NCI-H524 treated with DMSO at 0.1 percent for 48 hours (cell line): ENCODE measurements at places on chromosomes 13 and 19.

DNA sequence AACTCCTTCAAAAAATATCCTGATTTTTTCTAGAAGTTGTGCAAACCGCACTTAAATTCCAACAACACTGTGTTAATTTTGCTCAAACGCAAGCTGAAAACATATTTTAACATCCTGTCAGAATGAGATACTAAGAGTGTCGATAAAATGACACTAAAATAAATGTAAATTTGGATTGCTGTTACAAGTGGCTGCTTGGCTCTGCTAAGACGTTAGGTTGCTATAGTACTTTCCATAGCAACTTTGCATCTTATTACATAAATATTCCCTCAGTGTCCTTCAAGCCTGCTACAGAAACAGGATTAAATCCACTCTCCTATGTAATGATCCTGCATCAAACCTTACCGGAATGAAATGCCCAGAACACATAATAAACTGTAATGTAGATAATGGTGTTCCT, 292.1 kb downstream of the DNAJC15 start:
- no peak for DNase-seq

- DNase-seq: no peak
These were observed 575 bp downstream of the CARM1 start for GRCh38 chr19:10871711-10872545.

DNA sequence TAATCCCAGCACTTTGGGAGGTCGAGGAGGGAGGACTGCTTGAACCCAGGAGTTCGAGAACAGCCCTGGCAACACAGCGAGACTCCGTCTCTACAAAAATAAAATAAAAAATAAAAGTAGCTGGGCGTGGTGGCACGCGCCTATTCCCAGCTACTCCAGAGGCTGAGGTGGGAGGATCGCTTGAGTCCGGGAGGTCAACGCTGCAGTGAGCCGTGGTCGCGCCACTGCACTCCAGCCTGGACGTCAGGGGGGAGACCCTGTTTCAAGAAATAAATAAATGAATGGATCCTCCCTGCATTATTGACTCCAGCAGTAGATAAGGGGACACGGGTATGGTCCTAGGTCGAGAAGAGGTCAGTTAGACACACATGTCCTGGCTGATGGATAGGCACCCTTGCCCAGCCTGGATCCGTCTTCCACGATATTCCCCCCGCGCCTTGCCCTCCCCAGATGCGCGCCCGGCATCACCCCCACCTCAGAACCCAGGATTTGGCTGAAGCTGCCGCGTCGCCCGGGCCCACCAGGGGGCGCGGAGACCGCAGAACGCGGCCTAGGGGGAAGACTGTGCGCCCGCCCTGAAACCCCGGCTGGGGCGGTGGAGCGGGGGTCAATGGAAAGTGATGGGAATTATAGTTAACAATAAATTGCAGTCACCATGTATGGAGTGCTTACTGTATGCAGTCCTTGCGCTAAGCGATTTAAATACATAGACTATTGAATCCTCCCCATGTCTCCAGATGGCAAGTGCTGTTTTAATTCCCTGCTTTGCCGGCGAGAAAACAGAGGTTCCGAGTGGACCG, 2.1 kb upstream of the HOOK2 start:
- no peak for DNase-seq

- DNase-seq: no peak
These were observed 773.8 kb downstream of the GPC5 start for GRCh38 chr13:92172191-92172590.

DNA sequence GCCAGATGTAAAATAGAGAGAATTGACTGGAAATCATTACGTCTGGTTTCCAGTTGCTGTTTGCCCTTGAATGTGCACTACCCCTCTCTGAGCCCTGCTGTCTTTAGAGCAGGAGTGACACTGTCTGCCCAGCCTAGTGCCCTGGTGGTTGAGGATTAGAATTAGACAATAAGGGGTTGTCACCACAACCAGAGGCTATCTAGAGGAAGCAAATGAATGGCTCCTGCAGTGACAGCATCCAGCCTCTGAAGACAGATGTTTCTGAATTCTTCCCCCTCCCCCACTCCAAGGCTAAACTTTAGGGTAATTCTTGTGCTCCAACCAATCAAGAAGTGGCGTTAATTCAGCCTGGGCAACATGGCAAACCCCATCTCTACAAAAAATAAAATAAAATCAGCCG, 2.0 kb downstream of the RAB8A start:
- no peak for DNase-seq

DNA sequence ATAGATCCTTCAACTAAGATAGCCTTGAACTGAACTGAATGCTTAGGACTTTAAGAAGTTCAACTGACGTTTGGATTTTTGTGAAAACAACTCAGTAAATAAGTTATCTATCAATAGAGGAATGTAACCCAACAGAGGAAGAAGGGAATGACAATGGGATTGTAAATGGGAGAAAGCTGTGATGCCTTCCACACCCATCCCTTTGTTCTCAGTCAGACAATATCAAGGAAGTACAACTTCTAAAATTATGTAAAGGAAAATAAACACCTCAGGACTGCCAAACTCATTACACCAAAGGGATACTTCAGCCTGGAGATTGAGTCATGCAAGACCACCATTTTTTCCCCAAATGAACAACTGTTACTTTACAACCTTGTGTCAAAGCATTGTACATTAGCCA, 21.1 kb downstream of the CEACAM8 start:
- DNase-seq: no peak

DNA sequence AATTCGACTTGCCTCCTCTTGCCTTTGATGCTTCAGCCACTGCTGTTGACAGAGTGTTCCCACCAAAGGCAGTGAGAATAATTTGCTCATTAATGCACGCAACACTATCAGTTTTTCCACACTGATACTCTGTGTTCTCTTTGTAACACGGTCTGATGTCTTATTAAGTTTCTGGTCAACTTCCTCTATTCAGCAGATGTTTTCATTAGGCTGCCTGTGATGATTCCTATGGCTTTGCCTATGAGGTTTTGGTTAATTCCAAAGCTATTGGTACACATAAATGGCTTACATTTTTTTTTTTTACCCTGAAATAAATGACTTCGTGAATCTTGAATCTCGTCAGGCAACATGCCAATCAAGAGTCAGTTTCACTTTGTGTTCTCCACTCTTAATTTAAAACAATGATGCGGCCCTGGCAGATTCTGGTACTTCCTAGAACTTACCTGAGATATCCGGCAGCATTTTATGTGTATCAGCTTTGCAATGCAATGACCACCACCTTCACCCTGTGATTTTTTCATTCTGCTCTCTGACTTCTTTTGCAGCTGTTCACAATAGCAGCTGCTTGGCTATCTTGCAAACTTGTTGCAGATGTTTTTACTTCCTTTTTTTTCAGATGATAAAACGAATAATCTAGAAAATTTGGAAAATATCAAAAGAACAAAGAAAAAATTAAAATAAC, 27.5 kb upstream of the KL start:
- no peak for DNase-seq

- DNase-seq: no peak
These were observed 4.1 kb downstream of the VSTM2B start for GRCh38 chr19:29529646-29530539.

- DNase-seq: peak; percentile 92
These were observed 799 bp upstream of the USPL1 start for GRCh38 chr13:30616927-30617314.

DNA sequence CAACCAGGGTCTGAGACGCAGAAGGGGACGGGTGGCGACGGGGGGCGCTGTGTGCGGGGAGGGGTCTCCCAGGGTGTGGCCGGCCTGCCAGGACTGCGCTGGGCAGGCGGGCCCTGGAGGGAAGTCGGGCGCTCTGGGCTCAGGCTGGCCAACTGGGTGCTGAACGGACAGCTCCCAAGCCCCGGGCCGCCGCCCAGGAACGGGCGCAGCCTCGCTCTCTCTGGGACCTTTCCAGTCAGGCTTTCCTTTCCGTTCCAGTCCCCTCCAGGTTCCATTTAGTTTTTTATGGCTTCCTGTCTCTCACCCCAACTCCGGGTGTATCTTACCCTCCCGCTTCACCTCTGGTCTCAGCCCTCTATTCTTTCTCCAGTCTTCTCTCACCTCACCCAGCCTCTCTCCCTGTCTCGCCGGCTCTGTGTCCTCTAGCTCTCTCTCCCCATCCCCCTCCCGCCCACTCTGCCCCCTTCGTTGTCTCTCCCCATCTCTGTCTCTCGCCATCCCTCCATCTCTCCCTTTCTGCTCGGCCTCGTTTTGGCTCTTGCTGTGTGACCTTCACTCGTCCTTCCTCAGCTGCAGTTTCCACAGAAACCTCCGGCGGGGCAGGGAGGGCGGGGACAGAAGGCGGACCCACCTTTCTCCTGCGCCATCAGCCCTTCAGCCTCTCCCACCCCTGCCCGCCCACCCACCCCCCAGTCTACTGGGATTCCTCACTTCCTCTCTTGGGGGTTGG, 3.3 kb upstream of the ATP1A3 start:
- DNase-seq: no peak

DNA sequence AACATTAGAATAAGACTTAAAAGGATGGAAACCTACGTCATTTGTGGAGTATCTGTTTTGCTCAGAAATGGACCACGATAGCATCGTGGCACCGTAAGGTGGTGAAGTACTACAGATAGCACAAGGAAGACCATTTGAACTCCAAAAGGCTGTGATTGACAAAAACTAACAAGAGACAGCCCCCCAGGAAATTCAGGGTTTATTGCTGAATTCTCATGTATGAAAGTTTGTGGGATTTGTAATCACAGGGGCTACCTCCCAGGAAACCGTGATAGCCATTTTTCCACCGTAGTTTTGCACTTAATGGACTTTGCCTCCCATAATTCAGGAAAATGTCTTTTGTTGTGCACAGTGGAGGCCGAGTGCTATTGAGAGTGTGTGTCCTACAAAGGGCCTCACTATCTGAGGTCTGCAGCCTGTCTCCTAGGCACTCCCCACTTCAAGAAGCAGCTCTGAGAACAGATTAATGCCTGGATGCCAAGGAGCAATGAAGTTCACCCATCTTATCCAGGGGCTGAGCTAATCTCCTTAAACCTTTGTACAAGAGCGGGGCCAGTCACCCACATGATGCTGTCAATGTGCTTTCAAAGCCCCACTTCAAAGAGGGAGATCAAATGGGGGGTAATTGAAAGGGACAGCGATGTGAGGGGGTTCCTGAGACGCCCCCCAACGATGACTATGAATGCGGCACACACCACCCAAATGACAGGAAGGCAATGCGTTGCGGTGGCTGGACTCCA, 182.6 kb downstream of the COL4A1 start:
- no peak for DNase-seq

GRCh38 chr19:13838435-13839129, 38.4 kb upstream of the NANOS3 start:
- DNase-seq: no peak

GRCh38 chr19:5130371-5131030, 161.6 kb downstream of the KDM4B start:
- DNase-seq: no peak

DNA sequence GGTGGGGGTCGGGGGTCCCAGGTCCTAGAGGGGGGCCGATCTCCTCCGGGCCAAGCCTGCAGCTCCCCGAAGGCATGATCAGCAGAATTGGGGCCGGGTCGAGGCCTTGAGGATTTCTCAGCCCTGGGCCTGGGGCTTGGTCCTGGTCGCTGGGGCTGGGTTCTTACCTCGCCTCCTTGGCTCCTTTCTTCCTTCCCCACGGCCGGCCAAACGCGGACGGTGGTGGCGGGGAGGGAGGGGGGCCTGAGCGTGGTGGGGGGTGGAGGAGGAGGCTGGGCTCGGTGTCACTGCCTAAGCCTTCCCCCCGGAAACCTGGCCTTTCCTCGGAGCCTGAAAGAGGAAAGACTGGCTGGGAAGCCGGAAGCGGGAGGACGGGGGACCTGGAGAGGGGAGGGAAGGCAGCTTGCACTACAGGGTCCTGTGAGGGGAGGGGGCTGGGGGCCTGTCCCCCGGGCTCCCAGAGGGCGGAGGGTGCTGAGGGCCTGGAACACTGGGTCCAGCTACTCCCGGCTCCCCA, at the start of gene ZNF579:
TSS of gene ZNF579 (minus strand) at position 221 of the 517 bp plus-strand sequence. CDS start 1,209 bp downstream, outside the sequence.
- DNase-seq: peak; percentile 9

DNA sequence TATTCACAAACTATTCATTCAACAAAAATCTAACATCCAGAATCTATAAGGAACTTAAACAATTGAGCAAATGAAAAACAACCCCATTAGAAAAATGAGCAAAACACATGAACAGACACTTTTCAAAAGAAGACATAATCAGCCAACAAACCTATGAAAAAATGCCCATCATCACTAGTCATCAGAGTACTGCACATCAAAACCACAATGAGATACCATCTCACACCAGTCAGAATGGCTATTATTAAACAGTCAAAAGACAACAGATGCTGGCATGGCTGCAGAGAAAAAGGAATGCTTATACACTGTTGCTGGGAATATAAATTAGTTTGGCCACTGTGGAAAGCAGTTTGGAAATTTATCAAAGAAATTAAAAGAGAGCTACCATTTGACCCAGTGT, 487.6 kb downstream of the GPC6 start:
- DNase-seq: no peak

- DNase-seq: no peak
These were observed 12.7 kb upstream of the LILRA2 start for GRCh38 chr19:54560881-54561385.

DNA sequence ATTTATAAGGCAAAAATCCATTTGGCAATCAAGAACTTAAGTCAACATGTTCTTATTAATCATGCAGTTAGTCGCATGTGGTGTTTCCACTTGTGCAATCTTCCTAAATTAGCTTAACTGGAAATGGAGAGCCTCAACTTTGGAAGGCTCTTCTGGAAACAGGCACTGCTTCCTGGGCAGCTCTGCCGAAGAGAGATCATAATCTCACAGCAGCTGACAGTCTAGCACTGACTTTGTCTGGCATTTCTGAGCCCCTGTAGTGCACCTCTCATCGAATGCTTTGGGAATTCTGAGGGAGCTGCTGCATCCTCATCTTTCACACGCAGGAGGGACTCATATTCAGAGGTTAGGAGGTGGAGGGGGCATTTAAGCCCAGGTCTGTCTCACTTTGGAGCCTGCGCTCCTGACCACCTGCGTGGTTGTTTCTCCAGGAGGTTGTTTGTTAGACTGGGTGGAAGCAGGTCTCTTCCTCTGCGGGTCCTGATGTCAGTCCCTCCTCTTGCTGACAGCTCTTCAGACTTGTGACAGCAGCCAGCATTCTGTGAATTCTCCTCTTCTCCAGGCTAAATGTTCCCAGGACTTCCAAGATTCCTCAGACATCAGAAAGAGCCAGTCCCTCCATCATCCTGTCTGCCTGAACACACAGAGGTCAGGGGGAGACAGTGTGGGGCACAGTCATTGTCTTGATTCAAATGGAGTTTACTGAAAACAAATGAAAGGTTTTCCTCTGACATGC, 100.4 kb upstream of the GJB6 start:
- DNase-seq: no peak

- no peak for DNase-seq
These were observed 13.4 kb upstream of the RGCC start for GRCh38 chr13:41443969-41444368.
